ENCODE measurements at places on chromosomes 4 and X.

DNA sequence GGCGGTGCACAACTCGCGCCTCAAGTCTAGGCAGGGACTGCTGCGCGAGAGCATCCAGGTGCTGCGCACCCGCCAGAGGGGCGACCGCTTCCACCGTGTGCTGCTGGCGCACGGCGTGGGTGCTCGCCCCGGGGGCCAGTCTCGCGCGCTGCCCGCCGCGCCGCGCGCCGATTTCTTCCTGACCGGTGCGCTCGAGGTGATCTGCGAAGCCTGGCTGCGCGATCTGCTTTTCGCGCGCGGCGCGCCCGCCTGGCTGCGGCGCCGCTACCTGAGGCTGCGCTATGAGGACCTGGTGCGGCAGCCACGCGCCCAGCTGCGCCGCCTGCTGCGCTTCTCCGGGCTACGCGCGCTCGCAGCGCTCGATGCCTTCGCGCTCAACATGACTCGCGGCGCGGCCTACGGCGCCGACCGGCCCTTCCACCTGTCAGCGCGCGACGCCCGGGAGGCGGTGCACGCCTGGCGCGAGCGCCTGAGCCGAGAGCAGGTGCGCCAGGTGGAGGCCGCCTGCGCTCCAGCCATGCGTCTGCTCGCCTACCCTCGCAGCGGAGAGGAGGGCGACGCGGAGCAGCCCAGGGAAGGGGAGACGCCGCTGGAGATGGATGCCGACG lies 1.3 kb downstream of the CHST7 start:
- no peak for DNase-seq

DNA sequence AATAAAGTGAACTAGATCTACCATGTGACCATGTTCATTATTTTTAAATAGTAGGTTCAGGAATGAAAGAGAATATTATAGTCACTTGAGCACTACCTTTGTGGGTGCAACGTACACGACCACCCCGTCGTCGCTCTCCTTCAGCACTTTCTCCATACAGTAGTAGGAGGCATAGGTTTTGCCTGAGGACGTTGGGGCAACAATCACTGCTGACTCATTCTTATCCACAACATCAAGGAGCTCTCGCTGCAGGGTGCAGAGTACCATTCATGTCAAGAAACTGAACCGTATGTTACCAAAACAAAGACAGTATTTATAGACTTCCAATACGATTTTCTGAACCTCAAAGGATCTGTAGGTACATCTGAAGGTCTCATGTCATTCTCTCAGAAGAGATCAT lies 44.7 kb downstream of the DDX60 start:
- DNase-seq = no peak

DNA sequence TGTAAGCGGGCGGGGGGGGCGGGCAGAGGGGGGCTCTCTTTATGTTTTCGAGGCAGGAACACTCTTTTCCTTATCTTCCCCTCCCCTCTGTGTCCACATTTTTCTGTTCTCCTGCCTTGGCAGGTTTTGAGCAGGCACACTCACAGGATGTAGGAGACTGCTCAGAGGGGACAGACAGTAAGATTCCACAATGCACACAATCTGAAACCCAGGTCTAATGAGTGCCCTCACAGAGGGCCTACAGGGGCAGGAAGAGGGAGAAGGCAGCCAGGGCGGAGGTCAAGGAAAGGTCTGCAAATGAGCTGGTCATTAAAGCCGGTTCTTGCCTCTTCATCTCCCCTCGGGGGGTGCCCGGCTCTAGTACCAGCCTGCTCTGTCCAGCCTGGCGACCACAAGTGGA lies 106.1 kb upstream of the ATP6AP2 start:
- no peak for DNase-seq

DNA sequence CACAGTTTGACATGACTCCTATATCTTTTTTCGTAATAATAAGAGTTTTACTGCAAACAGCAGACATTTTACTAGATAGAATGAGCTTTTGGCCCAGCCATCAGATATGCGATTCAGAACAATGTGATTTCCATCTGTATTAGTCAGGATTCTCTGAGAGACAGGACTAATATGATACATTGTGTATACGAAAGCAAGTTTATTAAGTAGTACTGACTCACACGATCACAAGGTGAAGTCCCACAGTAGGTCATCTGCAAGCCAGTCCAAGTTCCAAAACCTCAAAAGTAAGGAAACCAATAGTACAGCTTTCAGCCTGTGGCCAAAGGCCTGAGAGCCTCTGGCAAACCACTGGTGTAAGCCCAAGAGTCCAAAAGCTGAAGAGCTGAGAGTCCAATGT lies 24.1 kb downstream of the CXCL8 start:
- no peak for DNase-seq

DNA sequence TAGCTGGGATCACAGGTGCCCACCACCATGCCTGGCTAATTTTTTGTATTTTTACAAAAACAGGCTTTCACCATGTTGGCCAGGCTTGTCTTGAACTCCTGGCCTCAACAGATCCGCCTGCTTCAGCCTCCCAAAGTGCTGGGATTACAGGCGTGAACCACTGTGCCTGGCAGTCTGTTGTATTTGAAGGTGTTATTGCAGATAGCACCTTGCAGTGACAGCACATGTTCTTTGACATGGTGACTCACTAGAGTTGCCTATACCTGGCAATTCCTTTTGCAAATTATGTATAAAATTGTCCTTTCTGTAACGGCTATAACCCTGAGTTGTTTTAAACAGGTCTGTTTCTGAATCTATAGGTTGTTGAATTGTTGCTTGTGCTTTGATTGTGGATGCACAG lies 7.9 kb downstream of the OGT start:
- no peak for DNase-seq

GRCh38 chr4:8558080-8558960 lies 21.9 kb upstream of the GPR78 start:
- DNase-seq = no peak

DNA sequence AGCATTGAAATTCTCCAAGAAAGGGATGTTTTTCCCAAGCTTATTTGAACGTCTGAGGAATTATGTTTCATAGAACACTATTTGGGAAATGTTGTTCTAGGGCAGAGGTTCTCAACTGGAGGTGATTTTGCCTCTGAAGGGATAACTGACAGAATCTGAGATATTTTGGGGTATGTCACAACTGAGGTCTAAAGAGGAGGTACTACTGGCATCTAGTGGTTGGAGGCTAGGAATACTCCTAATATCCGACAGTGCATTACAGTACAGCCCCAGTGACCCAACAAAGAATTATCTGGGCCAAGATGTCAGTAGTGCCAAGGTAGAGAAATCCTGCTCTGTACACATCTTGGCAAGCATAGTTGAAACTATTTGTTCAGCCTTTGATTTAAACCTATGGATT lies 6.4 kb downstream of the HSPA4L start:
- DNase-seq = no peak

GRCh38 chrX:43002526-43003203 lies 224.7 kb upstream of the PPP1R2C start:
- no peak for DNase-seq

- no peak for DNase-seq
Measured at GRCh38 chr4:15233264-15233597, 194.6 kb upstream of the C1QTNF7 start.

GRCh38 chr4:130850019-130850524 lies 1754.1 kb downstream of the C4orf33 start:
- DNase-seq = no peak

DNA sequence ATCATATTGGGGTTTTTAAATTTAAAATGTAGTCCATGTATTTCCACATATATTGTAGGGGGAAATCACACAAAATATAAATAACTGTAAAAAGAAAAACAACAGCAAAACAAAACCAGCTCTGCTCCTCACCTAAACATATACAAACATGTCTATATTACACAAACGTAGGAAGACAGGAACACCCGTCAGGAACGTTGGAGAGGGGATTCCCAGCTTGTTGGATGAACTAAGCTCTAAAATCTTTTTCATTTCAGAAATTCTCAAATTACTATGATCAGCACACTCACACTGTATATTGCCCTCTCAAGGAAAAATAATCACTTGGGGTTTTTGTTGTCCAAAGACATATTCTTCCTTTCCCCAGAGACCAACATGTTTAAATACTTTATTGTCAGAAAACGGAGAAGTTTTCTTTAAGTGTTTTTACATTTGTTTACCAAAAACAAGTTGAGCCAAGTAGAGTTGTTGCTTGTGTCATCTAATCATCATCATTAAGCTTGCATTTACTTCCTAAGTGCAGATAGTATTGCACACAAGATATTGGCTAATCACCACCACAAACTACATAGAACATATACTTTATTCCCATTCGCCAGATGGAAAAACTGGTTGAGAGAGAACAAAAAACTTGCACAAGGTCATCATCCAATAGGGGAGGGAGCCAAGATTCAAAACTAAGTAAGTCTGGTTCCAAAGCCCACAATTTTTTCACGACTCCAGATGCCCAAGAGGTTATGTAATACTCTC lies 2.4 kb upstream of the TLR10 start:
- no peak for DNase-seq

DNA sequence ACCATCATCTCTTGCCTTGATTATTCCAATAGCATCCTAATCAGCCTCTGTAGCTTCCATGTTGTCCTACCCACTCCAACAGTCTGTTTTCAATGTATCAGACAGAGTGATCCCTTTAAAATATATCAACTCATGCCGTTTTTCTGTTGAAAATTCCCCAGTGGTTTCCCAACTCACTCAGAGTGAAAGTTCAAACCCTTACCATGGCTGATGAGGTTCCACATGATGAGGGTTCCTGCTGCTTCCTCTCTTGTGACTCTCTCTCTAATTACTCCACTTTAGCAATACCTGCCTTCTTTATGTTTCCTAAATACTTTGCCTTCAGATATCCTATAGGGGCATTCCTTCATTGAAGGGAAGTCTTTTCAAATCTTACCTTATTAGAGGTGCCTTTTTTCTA lies 334.7 kb downstream of the PPP1R2C start:
- DNase-seq = no peak

DNA sequence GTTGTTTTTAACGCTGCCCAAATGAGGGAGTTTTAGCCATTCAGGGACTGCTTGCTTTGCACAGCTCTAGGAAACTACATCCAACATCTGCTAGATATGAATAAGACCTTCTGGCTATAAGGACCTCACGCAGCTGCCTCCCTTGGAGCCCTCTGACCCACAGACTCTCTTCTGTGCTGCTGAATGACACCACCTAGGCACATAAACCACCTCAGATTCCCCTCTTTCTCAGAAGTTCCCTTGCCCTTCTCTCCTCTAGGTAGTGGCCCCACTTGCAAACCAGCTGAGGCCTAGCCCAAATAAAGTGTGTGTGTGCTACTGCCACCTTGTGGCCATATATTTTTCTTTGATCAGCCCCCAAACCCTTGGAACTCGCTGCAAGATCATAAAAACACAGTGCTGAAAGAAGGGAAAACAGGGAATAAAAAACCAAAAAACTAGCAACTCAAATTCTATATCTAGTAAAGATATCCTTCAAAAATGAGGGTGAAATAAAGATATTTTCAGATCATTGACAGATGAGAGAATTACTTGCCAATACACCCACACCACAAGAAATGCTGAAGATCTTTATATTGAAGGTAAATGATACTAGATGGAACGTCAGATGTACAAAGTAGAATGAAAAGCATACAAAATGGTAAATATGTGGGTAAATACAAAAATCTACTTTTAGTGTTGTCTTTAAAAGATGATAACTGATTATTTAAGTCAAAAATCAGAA lies 265.9 kb downstream of the ADAMTS3 start:
- DNase-seq = peak; percentile 19

DNA sequence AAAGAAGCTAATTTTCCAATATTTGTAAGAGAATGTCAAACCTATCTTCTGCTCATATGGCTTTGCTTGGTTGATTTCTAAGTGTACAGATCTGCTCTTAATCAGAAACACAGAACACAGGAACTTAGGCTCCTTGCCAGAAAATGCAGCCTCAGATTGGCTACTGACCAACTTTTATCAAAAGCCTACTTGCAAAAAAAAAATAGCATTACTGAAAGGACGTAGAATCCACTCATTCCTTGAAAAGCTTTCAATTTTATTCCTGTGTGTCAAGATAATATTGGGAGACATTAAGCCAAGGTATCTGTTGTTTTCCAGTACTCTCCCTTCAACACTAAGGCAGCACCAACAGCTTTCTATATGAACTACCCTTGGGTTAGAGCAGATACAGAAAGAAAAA lies 127.6 kb upstream of the INTU start:
- peak; percentile 11 for DNase-seq

GRCh38 chr4:127304356-127304755 lies 328.4 kb upstream of the INTU start:
- DNase-seq = no peak

DNA sequence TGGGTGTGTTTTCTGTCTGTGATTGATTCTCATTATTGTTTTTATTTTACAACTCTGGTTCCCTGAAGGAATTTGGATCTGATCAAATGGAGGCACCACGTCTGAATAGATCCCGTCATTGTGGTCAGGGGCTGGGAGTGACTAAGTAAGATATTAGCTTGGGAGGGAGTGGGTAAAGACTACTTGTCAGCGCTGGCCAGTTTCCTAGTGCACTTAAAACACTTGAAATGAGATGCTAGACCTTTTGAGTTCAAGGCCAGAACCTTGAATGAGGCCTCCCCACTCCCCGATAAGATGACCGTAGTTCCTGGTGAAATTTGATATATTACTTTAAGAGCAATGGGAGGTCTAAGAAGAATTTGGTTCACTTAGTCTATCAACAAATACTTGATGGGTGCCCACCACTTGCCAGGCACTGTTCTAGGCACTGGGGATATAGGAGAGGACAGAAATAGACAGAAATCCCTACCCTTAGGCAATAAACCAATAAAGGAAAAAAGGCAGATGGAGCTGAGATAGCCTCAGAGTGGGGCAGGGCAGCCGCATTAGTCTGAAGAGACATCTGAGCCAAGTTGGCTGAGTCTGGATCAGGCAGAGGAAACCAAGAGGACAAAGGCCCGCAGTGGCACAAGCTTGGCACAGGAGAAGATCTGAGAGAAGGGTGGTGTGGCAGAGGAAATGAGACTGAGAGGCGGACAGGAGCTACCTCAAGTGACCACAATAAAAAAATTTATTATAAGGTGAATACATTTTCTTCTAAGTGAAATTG lies 11.8 kb downstream of the FAM184B start:
- DNase-seq = no peak

- DNase-seq = no peak
Measured at GRCh38 chr4:169185133-169185956, 85.4 kb downstream of the SH3RF1 start.

DNA sequence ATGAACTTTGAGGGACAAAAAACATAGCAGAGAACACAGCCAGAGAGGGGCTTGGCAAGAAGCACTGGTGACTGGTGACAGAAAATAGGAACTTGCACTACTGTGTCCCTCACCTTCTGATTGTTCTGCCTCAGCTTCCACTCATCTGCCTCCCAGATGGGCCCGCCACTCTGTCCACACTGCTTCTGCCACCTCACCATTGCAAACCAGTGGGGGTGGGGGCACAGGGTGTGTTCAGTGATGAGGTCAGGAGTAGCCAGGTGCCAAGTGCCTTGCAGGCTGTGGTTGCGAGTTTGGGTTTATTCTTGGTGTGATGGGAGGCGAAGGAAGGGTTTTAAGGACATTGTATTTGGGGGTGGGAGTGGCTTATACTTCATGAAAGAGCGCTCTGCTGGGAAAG lies 9.1 kb upstream of the UBA1 start:
- no peak for DNase-seq

- DNase-seq = no peak
Measured at GRCh38 chr4:99815597-99816011, 1.0 kb upstream of the DAPP1 start.

GRCh38 chrX:128781506-128781905 lies 729.3 kb upstream of the ACTRT1 start:
- DNase-seq = peak; percentile 46
